ENCODE measurements at places on chromosomes 11 and 22.

DNA sequence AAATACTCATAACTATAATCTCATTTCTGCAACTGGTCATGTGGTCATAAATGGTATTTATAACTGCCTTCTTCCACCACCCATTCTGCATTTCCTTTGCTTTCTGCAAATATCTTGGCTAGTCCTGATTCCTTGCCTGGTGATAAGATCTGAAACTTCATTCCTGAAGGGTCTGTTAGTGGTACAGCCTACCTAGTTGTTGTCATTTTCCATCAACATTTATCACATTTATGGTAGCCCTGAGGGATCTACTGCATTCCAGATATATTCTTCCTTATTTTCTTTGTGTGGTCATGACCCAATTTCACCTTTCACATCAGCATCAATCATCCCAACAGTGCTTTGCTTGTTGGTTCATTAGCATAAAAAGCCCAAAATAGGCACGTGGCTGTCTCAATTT is 50.1 kb downstream of the DDX6 start:
- DNase-seq, result no peak

DNA sequence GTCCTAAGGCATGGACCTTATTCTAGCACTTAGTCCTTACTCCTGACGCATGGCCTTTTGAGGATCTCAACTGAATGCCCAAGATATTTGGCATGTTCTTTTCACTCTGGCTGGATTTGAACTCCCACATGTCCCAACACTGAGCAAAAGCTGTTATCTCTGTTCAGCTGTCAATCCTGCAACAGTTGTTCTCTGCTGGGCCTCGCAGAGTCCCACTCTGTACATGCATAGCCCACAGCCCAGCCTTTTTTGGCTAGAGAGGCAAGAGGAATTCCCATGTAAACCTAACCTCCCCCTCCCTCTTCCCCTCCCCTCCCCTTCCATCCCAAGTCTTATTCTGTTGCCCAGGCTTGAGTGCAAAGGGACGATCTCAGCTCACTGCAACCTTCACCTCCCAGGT is 21.8 kb upstream of the DRG1 start:
- DNase-seq, result no peak

- DNase-seq, result no peak
Observed at GRCh38 chr11:66674964-66675602, 2.6 kb downstream of the RBM4B start.

DNA sequence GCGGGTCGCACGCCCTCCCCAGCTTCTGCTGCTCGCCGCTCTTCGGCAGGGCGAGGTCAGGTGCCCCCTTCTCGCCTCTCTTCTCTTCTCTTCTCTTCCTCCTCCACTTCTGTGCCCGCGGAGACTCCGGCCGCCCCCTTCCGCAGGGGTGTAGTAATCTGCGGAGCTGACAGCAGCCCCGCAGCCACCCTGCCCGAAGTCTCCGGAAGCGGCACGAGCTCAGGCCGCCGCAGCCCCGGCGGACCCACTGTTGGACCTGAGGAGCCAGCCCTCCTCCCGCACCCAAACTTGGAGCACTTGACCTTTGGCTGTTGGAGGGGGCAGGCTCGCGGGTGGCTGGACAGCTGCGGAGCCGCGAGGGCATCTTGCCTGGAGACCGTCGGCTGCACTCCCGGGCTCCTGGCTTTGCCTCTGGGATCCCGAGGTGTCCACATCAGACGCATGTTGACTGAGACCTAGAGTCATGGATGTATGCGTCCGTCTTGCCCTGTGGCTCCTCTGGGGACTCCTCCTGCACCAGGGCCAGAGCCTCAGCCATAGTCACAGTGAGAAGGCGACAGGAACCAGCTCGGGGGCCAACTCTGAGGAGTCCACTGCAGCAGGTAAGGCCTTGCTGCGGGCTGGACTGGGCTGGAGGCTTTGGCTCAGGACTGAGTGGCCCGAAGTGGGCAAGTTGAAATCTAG is 486 bp downstream of the STIM1 start:
- DNase-seq, result peak; percentile 45

DNA sequence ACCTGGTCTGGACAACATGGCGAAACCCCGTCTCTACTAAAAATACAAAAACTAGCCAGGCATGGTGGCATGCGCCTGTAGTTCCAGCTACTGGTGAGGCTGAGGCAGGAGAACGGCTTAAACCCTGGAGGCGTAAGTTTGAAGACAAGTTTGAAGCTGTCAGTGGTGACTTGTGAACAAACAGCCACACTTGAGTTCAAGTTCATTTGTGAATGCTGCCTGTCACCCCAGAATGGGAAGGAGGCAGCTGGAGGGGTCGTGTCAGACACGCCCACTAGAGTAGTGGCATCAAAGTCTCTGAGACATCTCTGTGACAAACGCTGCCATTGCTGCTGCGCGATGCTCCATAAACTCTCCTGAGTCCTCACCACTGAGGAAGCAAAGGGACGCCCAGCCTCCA is 74.2 kb downstream of the DGCR2 start:
- DNase-seq, result no peak
